GM20000 (cell line): ENCODE measurements at places on chromosomes 5 and 9.
A peak's percentile ranks its signal among the peaks of the same experiment; 100 is the strongest.

DNA sequence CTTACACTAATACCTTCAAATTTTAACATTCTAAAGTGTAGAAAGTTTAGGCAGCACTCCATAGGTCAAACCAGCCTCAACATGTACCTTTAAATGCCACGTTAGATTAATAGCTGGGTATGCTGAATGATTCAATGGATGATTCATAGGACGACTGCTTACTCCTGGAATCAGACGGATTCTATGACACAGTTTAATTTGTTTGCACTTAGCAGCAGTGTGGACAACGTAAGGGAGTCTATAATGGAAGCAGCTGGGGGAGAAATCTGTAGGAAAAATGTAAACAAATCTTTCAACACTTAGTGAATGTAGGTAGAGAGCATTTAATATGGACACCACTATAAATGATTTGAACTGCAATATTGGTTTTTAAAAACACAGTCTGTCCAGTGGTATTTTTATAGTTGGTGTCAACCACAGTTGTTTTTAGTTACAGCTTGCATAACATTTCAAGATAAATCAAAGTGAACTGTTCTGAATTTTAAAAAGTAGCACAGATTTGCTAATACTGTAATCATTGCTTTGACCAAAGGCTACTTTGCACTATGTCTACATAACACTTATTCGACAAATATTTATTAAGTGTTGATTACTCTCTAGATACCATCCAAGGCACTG, 701.5 kb upstream of the MEF2C start:
- DNase-seq, result no peak

DNA sequence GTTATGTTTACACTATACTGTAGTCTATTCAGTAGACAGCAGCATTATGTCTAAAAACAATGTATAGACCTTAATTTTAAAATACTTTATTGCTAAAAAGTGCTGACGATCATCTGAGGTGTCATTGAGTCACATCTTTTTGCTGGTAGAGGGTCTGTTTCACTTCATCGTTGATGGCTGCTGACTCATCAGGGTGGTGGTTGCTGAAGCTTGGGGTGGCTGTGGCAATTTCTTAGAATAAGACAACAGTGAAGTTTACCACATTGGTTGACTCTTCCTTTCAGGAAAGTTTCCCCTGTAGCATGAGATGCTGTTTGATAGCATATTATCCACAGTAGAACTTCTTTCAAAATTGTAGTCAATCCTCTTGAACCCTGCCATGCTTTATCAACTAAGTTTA, 150.3 kb downstream of the FBXL7 start:
- DNase-seq, result no peak

GRCh38 chr9:114469091-114469853, 36.0 kb downstream of the WHRN start:
- DNase-seq, result no peak

- DNase-seq, result no peak
These were observed 127.3 kb upstream of the RORB start for GRCh38 chr9:74369844-74370243.

DNA sequence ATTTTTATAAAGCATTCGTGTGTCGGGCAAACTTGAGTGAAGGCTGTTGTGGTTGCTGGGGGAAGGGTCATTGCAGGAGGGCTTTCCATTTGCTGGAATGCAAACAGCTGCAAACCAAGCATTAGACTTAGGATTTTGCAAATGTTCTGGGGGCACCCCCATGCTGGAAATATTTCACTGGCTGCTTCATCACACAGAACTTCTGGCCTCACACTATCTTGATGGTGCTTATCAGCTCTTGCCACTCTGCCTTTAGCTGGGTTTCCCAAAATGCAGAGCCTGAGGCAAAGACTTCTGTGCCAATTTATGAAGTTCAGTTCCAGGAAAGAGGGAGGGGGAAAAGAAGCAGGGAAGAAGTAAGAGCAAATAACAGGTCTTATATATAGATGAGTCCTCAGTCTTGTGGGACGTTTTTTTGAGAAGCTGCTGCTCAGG, 8.6 kb upstream of the COL15A1 start:
- DNase-seq, result no peak

- DNase-seq, result no peak
These were observed at the start of gene RASEF for GRCh38 chr9:83062651-83063527. Gene RASEF, minus strand, starts transcription at chr9:83063142. Its CDS starts 275 bp downstream, at chr9:83062867.

- DNase-seq, result no peak
These were observed 185.4 kb upstream of the SEMA6A start for GRCh38 chr5:116759860-116760640.

DNA sequence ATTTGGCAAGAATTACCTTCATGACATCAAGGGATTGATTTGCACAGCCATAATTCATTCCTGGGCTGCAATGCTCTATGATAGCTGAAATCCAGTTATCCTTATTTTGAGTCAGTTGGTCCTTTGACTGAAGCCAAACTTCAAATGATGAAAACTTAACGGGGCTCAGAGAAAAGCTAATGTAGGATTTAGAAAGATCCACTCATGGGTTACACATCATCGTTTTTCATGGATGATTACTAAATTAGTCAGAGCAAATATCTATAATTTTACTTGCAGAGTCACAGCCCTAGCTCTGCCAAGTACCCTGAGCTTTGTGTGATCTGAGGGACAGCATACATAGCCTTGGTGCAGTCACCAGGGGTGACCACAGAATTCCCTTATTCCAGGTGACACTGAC, 27.3 kb upstream of the MUSK start:
- DNase-seq, result no peak

DNA sequence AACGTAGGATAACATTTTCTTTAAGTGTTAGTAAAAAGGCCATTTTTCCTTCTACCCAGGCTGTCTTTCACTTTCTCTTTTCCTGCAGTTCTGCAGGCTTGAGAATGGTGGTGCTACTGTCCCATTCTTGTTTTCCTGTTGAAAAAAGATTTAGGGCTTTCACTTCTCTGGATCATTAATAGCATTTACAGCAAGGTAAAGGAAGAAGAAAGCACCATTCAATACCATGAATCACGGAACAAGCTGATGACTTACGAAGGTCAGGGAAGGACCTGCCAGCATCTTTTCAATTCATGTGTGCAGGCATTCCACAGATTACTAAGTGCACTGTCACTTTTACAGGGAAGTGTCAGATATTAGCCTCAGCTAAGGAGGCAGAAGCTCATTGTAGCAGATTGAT, 292.8 kb downstream of the YTHDC2 start:
- DNase-seq, result no peak

DNA sequence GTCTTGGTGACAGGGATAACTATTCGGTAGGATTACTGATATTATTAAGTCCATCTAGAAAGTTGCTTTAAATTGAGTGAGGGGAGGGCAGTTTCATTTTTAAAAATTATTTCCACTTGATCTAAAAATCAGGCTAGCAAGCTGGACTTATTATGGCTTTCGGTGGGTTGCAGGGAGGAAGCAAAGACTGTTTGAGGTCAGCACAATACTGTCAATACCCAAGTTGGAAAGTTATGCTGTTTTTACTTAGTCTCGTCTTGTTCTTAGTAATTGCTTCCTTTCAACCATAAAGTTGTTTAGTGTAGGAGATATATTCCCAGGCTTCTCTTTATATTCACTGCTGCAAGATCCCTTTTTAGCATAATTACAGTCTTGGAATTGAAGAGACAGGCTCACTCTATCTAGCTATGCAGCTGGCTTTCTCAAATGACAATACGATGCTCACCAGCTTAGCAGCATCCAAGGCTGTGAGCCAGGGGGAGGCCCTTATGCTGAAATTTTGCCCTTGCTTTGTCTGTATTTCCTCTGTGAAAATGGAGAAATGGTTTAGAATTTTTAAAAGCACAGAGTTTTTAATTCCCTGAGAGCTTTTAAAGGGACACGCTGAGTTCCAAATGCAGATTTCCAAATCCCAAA, 68.2 kb upstream of the APC start:
- DNase-seq, result no peak

DNA sequence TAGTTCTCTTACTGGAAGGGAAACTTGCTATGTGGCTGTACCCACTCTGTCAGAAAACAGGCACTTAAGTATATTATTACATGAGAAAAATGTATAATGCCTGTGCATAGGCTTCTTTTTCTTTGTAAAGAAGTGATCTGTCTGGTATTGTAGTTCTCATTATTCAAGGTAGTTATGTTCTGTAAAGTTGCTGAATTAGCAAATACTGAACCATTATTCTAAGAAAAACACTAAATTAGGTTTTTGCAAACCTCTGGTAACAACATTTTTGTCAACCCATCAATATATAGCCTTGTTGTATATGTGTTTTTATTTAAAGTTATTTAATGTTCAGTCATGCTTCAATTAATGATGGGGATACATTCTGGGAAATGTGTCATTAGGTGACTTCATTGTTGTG, 8.8 kb downstream of the RAD17 start:
- no peak for DNase-seq

DNA sequence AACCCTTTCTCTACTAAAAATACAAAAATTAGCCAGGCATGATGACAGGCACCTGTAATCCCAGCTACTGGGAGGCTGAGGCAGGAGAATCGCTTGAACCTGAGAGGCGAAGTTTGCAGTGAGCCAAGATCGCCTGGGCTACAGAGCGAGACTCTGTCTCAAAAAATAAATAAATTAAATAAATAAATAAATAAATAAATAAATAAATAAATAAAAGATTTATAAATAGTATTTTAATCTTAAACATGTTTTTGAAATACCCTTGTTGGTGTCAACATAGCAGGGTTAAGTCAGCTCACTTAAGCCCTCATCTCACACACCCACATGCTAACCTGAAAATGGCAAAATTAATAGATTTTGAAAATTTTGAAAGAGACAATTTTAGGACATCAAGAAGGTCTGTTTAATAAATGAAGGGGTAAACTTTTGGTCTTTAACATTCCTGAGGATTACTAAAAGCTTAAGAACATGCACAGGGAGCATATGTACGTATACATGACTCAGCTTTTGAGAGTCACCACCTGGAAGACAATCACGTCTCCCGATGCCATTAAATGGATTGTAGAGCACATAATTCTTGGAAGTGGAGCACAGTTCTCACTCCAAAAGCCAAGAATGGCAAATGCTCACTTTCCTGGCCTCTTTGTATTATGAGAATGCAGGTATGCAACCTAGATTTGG, 202.5 kb downstream of the GDNF start:
- no peak for DNase-seq

DNA sequence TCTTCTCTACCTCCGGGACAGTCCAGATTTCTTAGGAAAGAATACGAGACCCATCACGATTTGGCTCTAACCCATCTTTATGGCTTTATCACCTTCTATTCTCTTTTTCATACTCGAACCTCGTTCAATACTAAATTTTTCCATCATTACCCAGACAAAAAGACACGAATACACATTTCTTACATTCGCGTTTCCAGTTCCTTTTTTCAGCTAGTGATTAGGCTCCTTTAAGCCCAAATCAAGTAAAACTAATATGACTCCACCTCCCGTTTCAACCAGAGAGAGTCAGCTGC, 506 bp downstream of the ZBTB6 start:
- no peak for DNase-seq

GRCh38 chr9:107954312-107954711, 464.7 kb upstream of the KLF4 start:
- no peak for DNase-seq

GRCh38 chr5:135497971-135498636, 37.7 kb downstream of the NEUROG1 start:
- no peak for DNase-seq

GRCh38 chr5:137342764-137343163, 156.4 kb downstream of the SPOCK1 start:
- DNase-seq, result no peak

DNA sequence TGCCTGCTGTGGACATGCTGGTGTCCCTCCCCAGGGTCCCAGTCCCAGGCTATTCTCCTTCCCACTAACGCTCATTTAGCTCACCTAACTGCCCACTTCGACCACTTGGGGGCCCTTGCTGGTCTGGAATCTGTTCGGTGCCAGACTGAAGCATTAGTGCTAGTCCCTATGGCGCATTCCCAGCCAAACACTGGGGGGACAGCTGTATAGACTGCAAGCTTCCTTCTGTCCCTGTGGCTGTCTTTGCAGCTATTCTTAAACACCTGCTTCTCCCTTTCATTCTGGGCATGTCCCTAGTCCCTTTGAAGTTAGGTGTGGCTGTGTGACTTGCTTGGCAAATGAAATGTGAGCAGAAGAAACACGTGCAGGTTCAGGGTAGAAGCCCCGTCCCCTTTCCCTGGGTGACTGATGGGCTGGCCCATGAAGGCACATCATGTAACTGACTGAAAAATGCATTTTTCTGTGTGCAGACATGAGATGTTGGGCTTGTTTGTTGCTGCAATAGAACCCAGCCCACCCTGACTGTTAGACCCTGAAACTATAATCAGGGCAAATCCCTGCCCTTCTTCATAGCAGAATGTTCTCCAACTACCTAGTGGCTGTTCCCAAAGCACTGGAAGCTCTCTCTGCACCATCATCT, 134.4 kb downstream of the BARX1 start:
- peak; percentile 22 for DNase-seq

DNA sequence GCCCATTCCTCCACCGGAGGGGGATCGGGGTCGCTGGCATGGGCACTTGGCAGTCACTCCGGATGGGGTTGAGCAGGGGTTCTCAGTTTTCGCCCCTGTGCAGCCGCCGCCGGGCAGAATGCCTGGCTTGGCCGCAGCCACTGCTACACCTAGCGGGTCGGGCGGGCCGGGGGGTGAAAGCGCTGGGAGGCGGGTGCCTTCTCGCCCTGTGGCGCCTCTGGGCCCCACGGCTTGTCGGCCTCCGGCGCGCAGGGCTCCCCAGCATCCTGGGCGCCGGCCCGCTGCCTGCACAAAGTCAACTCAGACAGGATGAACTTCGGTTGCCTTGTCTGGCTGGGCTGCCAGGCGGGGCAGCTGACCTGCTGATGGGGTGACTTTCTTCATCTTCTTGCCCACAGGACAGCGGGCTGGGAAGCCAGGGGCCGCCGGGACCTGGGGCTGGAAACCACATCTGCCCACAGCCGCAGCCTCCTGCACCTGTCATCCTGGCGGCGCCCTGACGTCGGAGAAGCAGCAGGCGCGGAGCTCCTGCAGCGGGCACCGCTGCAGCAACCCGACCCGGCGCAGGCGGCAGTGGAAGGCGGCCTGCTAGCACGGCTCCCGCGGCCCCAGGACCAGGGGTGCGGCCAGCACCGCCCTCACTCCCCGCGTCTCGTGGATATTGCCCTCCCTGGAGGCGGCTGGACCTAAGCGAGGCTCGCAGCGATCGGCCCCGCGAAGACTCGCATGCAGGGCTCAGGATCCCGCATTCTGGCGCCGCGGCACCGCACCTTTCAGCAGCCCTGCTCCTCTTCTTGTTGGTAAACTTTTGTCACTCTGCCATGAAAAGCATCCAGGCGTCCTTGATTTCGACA, 1.3 kb upstream of the ANKRD18A start:
- DNase-seq, result peak; percentile 31

DNA sequence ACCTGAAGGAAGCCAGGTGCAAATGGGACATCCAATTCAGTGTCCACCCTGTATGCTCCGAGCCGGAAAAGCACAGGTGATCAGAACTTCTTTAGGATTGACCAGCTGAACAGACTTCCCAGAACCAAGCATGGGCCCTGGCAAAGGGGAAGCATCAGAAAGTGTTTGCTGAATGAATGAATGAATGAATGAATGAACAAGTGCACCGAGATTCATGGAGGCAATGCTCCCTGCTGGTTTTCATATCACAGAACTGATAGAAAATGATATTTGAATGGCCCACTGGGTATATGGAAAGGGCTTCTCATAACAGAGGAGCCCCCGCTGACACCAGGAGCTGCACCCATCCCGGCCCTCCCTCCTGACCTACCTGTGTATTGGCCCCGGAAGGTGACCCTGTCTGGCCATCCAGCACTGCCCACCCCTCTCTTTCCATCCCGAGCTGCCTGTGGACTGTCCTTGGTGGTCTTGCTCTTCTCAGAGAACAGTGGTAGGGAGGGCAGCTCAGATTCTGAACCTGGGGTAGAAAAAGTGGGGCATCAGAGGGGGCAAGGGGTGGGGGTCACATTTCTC, 15.9 kb downstream of the ORM2 start:
- DNase-seq, result peak; percentile 17
